ENCODE measurements at places on chromosomes 13 and 19.
A peak's percentile ranks its signal among the peaks of the same experiment; 100 is the strongest.

- no peak for DNase-seq
Observed at GRCh38 chr13:51925865-51926527, 64.2 kb downstream of the CCDC70 start.

- DNase-seq, result peak; percentile 39
Observed at GRCh38 chr19:38362076-38362945, 12.1 kb upstream of the PSMD8 start.

DNA sequence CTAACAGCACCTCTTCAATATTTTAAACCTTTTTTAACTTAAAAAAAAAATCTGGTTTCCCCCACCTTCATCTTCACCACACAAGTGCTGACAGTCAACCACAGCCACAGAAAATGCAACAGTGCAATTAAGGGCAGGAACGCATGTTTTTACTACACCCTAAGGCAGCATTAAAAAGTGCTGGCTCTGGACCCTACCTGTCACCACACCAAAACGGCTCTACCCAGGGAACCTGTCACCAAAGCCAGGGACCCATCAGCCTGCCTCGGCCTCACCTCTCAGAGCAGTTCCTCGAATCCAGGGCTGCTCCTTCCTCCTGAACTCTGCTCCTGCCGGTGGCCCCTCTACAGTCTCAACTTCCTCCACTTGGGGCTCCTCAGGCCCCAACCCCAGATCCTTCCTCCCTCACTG, 22.5 kb upstream of the SLC35E1 start:
- peak; percentile 73 for DNase-seq

- peak; percentile 57 for DNase-seq
Observed at GRCh38 chr13:19862481-19863313, 752 bp downstream of the ZMYM5 start.

DNA sequence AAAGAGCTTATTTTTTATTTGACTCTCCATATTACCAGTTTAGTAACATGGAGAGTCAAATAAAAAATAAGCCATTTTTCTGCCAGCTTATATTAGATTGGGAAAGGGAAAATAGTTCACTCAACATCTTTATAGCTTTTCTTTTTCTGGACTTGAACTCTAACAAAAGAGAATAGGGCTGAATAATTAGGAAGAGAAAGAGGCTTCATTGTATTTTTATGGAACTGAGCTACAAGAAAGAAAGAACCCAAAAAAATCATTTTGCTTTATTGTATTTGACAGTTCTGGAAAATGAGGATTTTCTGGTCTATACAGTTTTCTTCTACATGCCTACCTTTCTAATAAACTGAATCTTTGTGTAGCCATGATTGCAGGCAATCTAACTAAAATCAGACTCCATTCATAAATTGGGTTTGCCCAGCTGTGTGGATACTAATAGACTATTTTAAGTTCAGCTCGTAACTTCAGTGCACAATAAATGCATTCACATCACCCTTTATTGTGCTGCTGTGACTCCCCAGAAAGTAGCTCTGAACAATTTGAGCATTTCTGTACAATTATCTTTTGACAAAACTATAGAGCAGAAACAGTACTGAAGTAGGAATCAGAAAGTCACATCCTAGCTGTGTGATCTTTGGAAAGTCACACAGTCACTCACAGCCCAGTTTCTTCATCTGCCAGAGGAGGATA, 115.3 kb downstream of the STOML3 start:
- DNase-seq, result no peak

DNA sequence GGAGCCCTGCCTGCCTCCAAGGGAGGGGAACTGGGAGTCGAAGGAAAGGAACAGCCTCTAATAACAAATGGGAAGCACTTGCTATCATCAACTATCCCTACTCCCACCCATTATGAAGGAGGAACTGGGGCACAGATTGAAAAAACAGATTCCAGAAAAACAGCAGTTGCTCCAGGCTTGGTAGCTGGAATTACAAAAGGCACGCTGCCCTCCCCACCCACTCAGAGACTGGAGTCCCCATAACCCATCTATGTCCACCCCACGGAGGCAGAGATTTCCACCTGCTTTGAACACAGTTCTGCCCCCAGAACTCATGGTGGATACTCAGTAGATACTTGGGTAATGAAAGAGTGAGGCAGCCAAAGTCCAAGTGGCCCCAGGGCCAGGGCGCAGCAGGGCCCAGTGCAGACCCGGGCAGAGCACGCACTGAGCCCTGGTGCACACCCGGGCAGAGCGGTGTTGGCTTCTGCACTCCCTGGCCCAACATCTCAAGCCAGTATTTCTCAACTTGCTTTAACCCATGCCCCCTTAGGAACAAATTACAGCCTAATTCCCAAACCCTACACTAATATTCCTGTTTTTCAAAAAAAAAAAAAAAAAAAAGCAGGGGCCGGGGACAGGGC, 19.1 kb upstream of the CCNP start:
- no peak for DNase-seq

GRCh38 chr19:18456974-18457373, 19.0 kb upstream of the ISYNA1 start:
- DNase-seq, result no peak

GRCh38 chr13:98922306-98922705, 55.6 kb downstream of the DOCK9 start:
- DNase-seq, result no peak
